NCI-H1417 treated with DMSO at 0.1 percent for 48 hours (cell line): ENCODE measurements at places on chromosomes 7 and 10.

- DNase-seq, result no peak
These were observed 58.5 kb downstream of the PKD1L1 start for GRCh38 chr7:47889723-47890122.

- DNase-seq, result no peak
These were observed 91.3 kb downstream of the CHN2 start for GRCh38 chr7:29285861-29286260.

GRCh38 chr10:133303206-133303605 lies 5.5 kb downstream of the TUBGCP2 start:
- no peak for DNase-seq

GRCh38 chr7:9582824-9583223 lies 1149.4 kb downstream of the NXPH1 start:
- DNase-seq, result no peak

GRCh38 chr7:155232911-155233310 lies 64.8 kb upstream of the INSIG1 start:
- no peak for DNase-seq

DNA sequence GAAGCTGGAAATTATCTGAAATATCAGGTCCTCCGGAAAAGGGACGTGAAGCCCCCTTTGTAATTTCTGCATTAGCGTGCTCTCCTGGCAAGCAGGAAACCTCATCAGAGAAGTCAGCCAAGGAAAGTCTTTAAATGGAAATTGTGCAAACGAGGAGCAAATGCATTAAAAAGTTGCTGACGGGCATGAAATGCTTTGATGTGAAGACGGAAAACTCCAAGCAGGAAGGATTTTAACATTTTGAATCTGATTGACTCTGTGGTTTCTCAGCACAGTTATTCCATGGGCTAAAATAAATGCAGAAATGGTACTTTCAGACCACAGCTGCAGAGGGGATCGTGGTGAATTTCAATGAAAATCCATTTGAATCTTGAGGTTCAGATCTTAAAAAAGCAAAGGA lies 167.8 kb downstream of the AHR start:
- DNase-seq, result no peak

- DNase-seq, result no peak
These were observed 1.7 kb upstream of the SH2B2 start for GRCh38 chr7:102284891-102285539.

- no peak for DNase-seq
These were observed 5.5 kb upstream of the CTBP2 start for GRCh38 chr10:125165584-125166573.

DNA sequence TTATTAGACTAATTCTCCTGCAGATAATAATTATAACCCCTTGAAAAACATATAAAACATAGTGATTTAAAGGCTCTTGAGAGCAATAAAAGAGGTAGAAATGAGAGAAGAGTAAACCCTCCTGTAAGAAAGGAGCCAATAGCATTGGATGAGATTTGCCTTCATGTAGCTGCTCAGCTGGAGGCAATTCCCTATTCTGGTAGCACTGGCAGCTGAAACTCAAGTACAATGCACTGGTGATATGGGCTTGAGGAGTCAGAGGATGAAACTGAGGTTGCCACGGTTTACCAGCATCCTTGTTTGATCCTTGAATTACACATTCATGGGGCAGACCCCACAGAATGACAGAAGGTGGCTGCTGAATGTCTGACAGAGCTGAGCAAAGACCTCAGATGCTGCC lies 76.4 kb downstream of the CTTNBP2 start:
- DNase-seq, result peak; percentile 49

DNA sequence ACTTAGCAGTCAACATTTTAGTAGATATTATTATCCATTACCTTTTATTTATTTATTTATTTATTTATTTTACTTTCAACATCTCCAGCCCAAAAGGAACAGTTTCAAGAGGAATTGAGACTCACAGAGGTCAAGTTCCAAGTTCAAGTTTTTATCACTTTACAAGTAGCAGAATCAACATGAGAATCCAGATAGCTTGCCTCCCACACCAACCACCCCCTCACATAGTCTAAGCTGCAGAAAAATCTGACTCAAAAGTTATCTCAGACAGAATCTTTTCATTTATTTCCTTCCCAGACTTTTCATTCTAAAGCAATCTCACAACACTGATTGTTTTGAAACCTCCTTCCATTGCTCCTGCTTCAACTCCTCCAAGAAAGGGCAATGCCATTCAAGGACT lies 129.6 kb downstream of the GRM3 start:
- no peak for DNase-seq

DNA sequence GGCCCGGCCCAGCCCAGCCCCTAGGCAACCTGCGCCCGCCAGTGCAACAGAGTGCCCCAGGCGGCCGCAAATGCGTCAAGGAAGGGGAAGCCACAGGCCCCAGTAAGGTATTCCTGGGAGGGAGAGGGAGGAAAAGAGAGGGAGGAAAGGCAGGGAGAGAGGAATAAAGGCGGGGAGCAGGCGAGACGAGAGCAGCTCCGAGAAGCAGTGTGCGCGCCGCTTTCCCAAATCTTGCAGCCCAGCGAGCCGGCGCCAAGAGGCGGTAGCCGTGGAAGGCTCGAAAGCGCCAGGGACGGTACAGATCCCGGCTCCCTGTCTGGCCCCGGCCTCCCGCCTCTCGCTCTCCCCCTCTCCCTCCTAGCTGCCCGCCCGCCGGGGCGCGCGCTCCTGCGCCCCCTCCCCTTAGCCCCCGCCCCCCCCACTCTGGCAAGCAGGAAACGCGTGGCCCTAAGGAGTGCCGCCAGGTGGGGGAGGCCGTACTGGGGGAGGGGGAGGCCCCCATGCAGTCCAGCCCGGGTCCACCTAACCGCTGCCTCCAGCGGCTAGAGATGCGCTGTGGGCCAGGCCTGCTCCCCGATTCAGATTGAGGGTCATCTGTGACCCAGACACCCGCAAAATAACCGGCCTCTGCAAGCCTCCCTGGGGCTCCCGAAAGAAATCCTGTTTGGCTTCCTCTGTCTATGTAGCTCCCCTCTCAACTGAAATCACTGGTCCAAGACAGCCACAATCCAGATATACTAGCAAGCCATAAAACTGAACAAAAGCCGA lies 4.3 kb downstream of the HOXA10 start:
- no peak for DNase-seq

- no peak for DNase-seq
These were observed 24.9 kb downstream of the PRLHR start for GRCh38 chr10:118570591-118570990.

GRCh38 chr10:50216894-50217293 lies 34.4 kb downstream of the ASAH2 start:
- no peak for DNase-seq

DNA sequence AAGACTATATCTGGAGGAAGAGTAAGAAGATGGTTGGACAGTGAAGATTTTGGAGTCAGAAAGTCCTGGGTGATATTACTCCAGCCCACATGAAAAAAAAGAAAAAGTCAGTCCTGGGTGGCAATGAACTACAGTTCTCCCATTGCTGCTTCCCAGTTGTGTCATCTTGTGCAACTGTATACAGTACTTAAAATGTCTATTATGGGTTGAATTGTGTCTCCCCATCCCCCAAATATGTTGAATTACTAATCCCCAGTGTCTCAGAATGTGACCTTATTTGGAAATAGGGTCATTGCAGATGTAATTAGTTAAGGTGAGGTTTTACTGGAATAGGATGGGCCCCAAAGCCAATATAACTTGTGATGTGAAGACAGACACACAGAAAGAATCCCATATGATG lies 15.6 kb downstream of the SEC23IP start:
- DNase-seq, result no peak

- DNase-seq, result no peak
These were observed 82.2 kb downstream of the MDFIC start for GRCh38 chr7:115004121-115004520.

DNA sequence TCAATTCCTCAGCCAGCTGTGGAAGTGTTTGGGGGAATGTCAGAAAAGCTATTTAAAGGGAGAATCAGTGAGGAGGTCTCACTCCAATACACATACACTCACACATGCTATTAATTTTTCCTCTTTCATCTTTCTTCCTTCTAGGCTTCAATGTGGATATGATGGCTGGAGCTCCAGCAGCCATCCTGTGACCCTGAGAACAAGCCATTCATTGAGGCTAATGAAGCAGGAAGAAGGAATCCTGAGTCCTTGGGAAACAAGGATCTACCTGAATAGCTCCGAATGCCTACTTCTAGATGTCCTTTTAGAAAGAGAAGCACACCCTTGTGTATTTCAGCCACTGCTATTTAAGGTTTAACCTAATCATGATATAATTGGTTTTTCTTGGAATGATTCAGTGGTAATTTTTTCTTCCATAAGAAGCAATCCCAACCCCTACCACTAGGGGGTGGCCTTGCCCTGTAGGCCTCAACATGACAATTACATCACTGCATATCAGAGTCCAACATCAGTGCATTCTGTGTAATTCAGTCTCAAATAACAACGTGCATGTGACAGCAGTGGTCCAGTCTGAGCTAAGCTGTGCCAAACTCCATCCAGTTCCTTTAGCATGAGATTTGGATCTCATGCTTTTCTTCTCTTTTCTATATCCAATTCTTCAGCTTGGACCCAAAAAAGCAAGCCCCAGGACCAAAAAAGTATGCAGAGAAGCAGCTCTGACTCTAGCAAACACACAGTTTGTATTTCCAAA lies 85.3 kb upstream of the ANKRD1 start:
- DNase-seq, result no peak
